NCI-H526 treated with DMSO at 0.1 percent for 48 hours (cell line): ENCODE measurements at places on chromosomes 13 and 19.
A peak's percentile ranks its signal among the peaks of the same experiment; 100 is the strongest.

DNA sequence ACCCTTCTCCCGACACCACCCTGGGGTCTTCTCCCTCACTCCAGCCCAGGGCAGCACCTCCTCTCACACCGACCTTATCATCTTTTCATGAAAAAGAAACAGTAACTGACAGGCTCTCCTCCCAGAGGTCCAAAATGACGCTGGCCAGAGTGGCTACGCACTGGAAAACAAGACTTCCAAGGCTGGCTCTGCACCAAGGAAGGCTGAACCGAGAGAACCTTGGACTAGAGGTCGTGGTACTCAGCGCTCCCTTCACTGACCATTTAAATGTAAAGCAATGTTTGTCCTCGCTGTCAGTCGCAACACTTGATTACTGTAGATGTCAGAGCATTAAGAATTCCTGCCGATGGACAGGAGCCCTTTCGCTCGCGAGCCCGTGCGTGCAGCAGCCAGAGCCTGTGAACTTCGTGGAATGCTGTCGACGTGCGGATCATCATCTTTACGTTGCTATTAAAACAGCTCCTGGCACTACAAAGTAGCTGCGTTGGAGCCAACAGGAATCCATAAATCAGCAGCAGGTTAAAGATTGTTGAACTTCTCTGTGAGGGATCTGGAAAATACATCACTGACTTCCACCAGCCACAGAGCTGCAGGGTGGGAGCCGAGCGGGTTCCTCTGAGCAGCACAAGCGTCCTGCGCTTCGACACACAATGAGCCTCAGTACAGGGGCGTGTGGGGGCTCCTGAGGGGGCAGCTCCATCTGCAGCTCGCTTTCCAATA is 125.5 kb upstream of the MCF2L start:
- DNase-seq, result no peak

- no peak for DNase-seq
Observed at GRCh38 chr13:78562237-78562889, 41.0 kb downstream of the POU4F1 start.

GRCh38 chr13:59495936-59496512 is 667.7 kb downstream of the DIAPH3 start:
- no peak for DNase-seq

GRCh38 chr13:79791471-79792042 is 310.6 kb downstream of the NDFIP2 start:
- no peak for DNase-seq

- DNase-seq, result no peak
Observed at GRCh38 chr19:23789246-23789645, 30.6 kb upstream of the ZNF681 start.

DNA sequence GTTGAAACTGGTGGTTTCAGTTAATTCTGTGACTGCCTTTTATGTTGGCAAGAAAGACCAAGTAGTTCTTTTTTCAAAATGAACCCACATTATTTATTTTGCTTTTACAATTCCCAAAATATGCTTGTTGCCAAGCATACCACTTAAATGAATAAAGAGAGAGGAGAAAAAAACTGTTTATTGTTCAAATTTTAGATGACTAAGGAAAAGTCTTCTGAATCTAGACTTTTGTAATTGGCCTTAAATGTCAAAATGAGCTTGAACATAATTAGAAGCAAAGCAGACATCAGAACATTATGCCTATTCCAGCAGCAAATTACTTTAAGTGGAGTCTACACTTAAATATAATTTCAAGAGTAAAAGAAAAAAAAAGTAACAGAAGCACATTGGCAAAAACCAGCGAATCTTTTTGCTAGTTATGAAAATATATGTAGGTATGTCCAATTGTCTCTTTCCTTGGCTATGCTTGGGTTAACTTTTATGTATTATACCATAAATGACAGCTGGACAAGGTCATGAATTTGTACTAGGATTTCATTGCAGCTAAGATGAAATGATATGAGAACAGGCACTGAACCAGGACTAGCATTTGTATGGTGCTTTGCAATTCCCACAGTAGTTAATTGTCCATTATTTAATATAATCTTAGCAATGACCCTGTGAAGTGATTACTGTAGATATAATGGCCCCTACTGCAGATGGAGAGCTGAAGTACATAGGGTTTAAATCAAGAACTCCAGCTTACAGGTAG is 211.9 kb downstream of the NALCN start:
- no peak for DNase-seq

- DNase-seq, result no peak
Observed at GRCh38 chr19:18915639-18916038, 3.5 kb downstream of the COPE start.

DNA sequence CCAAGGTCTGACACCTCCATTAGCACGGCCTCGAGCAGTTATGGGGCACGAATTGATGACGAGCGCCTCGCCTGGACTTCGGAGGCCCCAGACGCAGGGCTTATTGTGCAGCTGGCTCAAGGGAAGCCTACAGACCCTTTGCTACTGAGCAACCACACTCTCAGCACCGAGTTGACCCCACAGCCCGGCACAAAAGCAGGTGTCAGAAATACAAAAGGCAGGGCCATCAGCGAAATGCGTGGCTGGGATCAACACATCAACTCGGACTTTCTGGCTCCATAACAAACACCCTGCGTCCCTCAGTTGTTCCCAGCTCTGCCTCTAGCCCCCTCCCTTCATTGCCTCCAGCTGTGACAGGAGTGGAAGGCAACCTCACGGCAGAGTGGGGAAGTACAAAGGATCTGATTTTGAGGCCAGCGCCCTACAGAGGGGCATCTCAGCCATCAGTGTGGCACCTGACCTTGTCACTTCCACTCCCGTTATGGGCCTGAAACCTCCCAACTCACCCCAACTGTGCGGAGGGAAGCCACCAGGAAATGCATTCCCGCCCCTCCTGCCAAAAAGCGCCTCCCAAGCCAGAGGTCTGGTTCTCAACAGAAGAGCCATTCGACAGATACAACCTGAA is 18.0 kb downstream of the PEPD start:
- DNase-seq, result no peak

DNA sequence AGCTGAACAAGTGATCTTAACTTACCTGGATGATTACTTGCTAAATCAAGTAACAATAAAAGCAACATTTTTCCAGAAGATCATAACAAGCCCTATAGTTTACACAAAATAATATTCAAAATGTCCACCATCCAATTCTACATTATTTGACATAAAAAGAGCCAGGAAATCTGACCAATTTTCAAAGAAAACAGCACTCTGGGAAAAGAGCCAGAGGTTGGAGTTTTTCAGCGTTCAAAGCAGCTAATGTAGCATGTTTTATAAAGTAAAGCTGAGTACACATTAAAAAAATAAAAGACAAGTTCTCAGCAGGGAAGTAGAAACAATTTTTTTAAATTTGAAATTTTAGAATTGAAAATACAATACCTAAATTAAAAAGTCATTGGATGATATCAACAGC is 62.6 kb downstream of the UFM1 start:
- DNase-seq, result no peak

- no peak for DNase-seq
Observed at GRCh38 chr13:22652796-22653195, 528.0 kb upstream of the SGCG start.

DNA sequence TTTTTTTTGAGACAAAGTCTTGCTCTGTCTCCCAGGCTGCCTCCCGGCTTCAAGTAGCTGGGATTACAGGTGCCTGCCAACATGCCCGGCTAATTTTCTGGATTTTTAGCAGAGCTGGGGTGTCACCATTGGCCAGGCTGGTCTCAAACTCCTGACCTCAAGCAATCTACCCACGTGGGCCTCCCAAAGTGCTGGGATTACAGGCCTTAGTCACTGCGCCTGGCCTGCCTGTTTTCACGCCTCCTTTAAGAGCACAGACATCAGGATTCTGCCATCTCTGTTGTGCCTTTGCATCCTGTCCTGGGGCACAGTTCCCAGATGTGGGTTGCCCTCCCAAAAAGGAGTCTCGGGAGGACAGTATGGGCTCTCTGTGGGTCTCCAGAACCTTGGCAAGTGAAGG is 2.5 kb upstream of the PRAM1 start:
- no peak for DNase-seq

GRCh38 chr13:48178126-48178525 is 54.9 kb upstream of the ITM2B start:
- no peak for DNase-seq

GRCh38 chr13:102774214-102774568 is 605 bp upstream of the TEX30 start:
- no peak for DNase-seq

DNA sequence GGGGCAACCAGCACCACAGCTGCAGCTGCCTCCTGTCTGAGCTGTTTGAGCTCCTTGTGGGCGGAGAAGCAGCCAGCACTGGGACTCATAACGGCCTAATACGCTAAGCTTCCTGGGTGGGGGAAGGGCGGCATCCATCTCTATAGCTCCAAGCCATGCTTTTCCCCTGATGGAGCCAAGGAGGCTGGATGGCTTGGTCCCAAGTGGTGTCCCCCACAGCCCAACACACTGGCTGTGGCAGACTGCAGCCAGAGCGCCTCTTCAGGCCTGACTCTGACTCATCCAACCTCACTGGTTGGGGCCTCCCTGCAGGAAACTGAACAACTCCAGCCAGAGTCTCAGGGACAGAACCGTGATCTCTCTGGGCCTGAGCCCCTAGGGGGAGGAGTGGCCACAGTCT is 537.3 kb downstream of the SUCLA2 start:
- no peak for DNase-seq

DNA sequence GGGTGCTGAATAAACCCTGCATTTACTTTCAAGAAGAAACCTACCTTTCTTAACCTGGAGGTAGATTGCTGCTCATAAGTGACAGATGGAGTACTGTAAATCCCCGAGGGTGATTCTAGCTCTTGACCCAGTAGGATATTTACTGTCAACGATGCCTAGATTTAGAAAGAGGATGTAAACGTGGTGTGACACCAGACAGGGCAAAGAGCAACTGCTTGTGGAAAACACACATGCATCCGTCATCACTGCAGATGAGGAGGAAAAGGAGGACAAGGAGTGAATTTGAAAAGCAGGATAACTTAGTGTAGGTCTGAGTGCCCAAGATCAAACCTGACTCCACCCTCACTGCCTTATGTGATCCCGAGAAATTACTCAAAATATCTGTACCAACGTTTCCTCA is 9.8 kb upstream of the CLN5 start:
- DNase-seq, result no peak

DNA sequence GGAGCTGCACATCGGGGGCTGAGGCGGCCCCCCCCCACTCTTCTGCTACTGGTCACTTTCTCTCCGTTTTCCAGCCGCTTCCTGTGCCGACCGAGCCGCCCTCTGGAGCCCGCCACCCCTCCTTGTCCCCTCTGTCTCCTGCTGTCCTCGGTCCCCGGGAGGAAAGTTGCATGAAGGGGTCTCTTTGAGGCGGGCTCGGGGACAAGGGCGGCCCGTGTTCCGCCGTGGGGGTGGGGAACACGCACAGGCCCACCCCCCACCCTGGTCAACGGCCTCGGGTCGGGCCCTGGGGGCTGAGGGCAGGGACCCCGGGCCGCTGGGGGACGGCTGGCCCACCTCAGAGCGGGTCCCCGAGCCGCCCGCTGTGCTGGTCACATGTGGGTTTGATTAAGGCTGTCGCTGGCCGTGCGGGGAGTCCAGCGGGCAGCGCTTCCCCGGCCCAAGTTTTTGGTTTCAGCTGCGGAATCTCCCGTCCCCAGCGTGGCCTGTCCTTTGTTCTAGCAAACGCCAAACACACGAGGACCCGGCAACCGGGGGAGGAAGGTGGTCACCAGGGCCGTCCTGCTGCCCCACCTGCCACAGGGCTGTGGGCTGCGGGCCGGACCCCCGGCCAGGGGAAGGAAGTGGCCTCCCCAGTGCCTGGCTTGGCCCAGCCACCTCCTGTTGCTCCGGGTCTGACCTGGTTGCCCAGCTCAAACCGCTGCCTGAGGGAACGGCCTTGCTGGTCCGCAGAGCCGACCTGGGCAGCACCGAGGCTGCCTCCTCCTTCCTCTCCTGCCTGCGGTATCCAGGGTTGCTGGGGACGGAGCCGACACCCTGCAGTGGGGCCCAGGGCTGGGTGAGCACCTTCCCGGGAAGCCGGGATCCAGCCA is 1.9 kb downstream of the EFNA2 start:
- DNase-seq, result no peak

- no peak for DNase-seq
Observed at GRCh38 chr13:52975969-52976368, 52.6 kb upstream of the OLFM4 start.

GRCh38 chr19:4976401-4977298 is 7.7 kb downstream of the KDM4B start:
- no peak for DNase-seq

DNA sequence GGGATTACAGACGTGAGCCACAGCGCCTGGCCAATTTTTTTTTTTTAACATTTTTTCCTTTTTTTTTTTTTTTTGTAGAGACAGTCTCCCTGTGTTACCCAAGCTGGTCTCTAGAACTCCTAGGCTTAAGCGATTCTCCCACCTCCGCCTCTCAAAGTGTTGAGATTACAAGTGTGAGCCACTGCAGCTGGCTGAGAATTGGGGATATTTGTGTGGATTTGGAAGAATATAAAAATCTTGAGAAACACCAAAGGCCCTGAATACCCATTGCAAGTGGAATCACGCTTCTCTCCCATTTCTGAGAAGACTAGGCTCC is 79.9 kb upstream of the ABCC4 start:
- DNase-seq, result no peak

DNA sequence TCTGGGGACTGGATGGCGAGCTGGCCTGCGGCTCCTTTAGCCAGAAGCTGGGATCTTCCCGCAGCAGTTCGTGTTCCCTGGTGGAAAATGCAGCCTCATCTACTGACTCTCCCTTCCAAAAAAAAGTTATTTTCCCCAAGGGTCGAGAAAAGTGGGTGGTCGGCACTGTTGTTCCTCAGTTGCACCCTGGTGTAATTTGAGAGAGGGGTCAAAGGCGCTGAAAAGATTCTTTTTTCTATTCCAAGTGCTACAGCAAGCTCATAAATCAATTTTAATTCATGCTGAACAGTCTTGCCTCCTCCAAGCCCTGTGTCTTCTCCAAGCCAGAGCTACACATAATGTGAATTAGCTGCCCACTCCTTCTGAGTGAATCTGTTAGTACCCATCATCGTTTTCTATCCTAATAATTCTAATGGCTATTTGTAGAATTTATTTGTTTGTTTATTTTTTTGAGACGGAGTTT is 774 bp downstream of the SLC25A15 start:
- peak; percentile 55 for DNase-seq

DNA sequence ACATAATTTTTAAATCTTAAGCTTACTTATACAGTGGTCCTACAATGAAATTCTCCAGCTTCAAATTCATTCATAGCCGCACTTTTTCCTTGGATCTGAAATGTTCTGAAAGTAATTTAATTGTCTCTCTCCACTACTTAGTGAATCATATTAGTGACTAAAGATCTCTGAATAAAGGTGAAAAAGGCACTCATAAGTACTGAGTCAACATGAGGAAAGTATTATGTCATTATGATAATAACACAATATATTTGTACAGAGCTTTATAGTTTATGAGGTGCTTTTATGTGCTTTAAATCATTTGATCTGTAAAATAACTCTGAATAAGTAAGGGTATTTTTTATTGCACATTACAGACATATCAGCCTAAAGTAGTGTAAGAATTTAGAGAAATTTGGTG is 628.2 kb upstream of the SLITRK5 start:
- DNase-seq, result no peak

GRCh38 chr13:27463500-27463899 is 13.1 kb upstream of the MTIF3 start:
- DNase-seq, result no peak

- DNase-seq, result no peak
Observed at GRCh38 chr19:4969292-4969771, 419 bp downstream of the KDM4B start.
